SK-N-SH treated with all-trans-retinoic acid at 6 μM for 48 hours (cell line): ENCODE measurements at places on chromosomes 7 and 10.

DNA sequence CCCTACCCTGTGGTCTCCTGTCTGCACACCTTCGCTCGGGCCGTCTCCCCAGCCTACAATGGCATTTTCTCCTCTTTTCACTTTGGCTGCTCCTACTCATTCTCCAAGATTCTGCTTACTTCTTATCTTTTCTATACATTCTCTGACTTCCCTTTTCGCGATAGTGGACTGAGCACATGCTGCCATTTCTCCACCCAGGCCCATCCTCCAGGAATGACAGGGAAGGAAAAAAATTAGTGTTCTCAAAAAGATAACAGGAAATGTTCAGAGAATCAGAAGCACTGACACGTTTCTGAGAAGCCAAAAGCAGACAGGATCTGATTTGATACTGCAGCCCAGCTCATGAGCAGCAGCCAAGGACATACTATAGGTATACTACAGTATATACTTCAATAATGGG is 6.4 kb upstream of the ANXA11 start:
- no peak for ATAC-seq

GRCh38 chr7:105958012-105958411 is 5.1 kb upstream of the CDHR3 start:
- no peak for ATAC-seq

- ATAC-seq: no peak
Observed at GRCh38 chr7:158542651-158543566, 44.7 kb downstream of the PTPRN2 start.

DNA sequence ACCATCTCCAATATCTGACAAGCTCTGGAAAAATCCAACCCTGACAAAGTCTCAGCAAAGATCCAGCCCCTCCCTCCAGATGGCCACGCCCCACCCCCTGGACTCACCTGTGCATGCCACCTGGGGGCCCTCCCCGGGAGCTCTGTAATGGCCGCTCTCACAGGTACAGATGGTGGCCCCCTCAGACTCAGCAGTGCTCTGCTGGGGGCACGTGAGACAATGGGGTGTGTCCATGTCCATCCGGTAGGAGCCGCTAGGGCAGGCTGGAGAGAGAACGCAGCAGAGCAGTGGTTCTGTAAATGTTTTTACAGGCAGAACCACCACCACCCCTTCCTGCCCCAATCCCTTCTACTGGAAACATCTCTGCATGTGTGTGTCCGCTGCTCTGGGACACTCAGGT is 9.5 kb downstream of the EPHA1 start:
- no peak for ATAC-seq

DNA sequence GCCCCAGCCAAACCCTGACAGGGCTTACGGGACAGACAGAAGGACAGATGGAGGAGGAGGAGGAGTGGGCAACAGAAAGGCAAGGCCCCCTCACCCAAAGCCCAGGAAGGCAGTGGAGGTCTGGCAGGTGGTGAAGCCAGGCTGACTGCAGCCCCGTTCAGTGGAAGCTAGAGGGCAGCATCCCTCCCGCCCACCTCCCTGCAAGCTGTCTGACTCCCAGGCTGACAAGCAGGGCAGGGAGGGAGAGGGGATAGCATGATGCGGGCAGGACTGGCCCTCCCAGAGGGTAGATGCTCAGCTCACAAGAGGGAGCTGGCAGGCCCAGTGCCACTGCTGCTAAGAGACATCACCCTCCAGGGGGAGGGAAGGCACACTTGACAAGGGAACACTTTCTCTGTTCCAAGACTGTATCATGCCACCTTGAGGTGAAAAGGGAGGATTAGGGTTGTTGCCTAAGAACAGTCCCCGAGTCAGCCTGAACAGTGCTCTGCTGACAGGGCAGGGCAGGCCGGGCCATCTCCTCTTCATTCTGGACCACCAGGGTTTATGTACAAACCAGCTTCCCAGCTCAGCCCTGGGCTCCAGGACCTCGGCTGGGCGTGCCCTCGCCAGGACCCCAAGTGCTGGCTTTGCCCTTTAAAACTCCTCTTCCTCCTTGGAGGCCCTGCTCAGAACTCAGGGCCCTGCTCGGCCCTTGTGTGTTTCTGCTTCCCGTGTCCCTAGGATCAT is 61.8 kb downstream of the RASGEF1A start:
- peak; percentile 91 for ATAC-seq

GRCh38 chr10:86170255-86171108 is 196.1 kb downstream of the GRID1 start:
- ATAC-seq: no peak

- peak; percentile 84 for ATAC-seq
Observed at GRCh38 chr7:150753826-150754603, 16.8 kb downstream of the GIMAP5 start.

DNA sequence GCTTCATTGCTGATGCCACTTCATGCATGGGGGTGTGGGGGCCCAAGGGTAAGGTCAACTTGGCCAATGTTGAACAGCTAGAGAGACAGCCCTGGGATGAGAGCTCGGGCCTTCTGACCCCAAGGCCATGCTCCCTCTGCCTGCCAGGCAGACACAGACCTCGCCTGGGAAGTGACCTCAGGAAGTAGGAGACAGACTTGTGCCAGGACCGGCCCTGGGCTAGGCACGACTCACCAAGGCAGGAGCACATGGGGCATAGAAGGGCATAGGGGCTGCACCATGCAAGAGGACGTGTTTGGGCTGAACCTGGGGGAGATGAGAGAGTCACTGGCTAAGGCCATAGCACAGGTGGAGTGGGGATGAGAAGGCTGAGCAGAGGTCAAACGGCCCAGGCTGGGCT is 27.1 kb downstream of the ZCCHC24 start:
- ATAC-seq: no peak

DNA sequence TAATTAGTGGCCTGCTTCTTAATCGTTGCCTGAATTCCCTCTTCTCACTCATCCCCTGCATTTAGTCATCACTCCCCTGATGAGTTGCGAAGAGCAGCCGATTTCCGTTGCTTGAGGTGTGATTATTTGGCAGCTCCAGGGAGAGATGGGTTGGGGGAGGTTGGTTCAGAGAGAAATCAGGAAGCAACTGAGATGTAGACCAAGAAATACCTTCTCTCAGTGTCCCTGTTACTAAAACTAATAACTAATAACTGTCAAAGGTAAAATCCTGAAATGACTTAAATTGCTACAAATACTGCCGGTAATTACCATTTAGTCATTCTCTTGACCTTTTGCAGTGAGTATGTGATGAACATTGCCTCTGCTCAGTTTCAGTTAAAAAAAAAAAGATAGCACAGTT is 76.9 kb downstream of the ELMO1 start:
- no peak for ATAC-seq

- ATAC-seq: no peak
Observed at GRCh38 chr7:150365194-150365593, 3.4 kb upstream of the REPIN1 start.

DNA sequence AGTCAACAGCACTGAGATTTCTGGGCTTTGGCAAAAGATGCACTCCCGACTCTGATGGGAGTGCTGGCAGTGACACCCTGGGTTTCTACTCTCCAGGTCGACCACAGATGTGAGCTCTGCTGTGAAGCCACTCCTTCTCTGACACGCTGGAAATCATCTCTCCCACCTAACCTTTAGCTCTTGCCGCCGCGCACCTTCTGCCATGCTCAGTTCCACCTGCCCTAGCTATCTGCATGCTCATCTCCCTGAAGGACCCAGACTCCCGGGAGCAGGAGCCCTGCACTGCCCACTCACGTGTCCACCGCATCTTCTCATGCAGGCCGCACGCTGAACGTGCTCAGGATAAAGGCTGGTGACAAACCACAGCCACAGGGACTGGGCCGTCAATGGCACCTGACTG is 174.8 kb downstream of the TNS3 start:
- no peak for ATAC-seq

DNA sequence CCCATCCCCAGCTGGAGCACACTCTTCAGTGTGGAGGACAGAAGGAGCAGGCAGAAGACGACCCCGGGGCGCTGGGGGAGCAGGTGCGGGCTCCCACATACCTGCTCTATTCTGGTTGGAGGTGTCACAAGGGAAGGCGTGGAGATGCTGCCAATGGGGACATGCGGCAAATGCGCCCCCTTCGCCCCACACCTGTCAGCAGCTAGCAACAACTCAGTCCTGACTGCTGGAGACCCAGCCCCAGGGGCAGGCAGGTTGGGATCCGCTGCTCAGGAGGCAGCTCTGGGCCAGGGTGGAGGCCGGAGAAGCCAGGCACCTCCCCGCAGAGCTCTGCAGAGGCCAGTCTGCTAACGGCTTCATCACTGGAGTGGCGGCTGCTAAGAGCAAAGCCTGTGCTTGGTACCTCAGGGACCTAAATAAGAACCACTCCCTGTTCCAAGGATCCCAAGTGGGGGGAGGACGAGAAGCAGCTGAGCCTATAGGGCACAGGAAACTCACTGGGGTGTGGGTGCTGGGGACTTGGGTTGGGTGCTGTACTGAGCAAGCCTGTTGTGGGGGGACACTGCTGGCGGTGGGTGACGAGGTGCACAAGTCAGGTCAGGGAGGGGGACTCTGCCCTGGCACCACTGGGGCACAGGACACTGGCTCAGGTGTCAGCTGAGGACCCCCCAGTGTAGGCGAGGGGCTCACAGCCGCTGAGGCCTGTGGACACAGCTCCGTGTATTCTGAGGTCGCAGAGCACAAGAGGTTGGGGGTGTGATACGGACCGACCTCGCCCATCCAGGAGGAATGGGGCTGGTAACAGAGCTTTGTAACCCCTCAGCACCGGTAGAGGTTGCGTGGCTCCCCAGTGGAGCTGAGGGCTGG is 19.2 kb upstream of the GPR146 start:
- no peak for ATAC-seq

GRCh38 chr10:66514666-66515065 is 411.2 kb upstream of the LRRTM3 start:
- ATAC-seq: no peak

DNA sequence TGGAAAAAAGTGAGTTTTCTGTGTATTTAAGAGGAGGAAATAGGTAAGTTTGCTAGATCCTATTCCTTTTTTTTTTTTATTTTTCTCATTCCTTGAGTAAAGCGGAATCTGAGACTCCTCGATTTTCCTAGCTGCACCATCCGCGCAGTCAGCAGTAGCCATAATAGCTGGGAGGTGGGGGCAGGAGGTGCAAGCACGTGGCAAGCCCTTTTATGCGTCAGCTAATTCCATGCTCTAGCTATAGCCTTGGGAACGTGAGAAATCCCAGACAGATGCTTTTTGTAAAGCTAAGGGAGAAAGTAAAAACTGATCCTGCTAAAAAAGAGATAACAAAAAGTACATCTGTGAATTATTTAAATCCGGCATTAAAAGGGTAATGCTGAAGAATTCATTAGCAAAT is 33.2 kb upstream of the TPK1 start:
- ATAC-seq: no peak

- peak; percentile 80 for ATAC-seq
Observed at GRCh38 chr7:44633254-44634186, 27.1 kb downstream of the OGDH start.

GRCh38 chr10:8315619-8316021 is 261.1 kb downstream of the GATA3 start:
- no peak for ATAC-seq

DNA sequence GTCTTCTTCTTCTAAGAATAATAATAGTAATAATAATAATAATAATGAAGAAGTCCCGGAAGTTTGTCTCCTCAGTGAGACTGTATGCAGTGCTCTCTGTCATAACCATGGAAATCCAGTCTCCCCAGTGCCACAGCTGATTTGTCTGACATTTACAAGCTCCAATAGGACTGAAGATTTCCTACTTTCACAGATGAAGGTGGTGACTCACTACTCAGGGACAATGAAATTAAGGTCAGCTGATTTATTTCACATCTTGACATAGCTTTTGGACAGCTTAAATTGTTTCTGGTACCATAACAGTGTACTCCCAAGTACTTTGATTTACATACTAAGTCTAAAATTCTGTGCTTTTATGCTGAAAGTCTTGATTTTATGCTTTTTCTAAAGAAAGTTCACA is 6.9 kb downstream of the CELF2 start:
- no peak for ATAC-seq

GRCh38 chr10:83961620-83962019 is 177.7 kb upstream of the GHITM start:
- ATAC-seq: no peak

DNA sequence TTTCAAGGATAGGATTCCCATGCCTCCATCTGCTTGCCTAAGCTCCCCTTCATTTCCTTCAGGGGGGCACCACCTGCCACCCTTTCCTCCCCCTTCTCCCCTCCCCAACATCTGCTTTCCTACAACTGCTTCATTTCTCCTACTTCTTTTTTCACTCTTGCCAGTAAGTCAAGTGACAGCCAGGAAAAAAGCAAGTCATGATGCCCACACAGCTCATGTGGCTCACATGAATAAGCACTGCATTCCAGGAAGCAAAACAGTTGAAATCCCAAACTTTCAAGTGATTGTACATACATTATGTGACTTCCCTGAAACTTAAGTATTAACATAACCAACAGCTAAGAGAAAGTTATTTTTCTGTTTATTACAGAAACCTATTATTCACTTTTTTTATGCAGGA is 78.6 kb downstream of the TNS3 start:
- no peak for ATAC-seq

- no peak for ATAC-seq
Observed at GRCh38 chr7:103928581-103928980, 60.9 kb downstream of the RELN start.

GRCh38 chr10:71719042-71719441 is 536 bp downstream of the C10orf105 start:
- no peak for ATAC-seq

GRCh38 chr10:22372917-22373316 is 27.6 kb downstream of the SPAG6 start:
- ATAC-seq: no peak

DNA sequence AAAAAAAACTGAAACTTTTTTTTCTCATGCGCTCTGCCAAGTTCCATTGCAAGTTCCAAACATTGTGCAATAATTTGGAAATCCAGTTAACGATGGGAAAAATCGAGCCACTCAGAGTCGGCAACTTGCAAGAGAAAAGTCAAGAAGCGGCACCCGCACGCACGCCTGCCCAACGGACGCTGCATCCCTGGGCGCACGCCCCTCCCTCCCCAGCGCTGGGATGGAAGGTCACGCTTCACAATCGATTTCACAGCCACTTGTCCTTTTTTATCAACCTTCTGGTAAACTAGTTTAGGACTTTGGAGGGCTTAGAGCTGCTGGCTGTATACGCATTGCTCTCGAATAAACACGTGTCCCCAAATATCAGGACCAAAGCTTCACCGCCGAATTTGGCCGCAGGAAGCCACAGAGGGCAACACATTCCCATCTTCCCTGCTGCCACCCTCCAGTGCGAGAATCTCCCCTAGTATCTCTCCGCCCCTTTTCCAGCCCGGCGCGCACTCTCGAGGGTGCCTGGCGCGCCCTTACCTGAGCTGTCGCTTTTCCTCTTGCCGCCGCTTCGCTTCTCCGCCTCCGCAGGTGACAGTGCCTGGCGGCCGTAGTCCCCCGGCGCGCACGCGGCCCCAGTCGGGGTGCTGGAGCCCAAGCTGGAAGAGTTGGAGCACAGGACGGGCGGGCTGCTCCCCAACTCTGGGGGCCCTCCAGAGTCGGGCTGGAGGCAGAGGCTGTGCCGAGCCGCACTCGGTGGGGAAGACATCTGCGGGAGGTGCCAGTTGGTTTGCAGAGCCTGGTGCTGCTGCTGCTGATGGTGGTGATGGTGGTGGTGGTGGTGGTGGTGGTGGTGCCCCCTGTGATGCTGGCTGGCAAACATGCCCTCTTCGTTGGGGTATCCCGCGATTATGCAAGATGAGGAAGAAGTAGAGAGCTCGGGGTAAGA is 857 bp downstream of the MEOX2 start:
- ATAC-seq: peak; percentile 47

- ATAC-seq: no peak
Observed at GRCh38 chr7:77289387-77289786, 89.8 kb upstream of the FGL2 start.
